8988T (cell line): ENCODE measurements at places on chromosomes 12 and 14.

DNA sequence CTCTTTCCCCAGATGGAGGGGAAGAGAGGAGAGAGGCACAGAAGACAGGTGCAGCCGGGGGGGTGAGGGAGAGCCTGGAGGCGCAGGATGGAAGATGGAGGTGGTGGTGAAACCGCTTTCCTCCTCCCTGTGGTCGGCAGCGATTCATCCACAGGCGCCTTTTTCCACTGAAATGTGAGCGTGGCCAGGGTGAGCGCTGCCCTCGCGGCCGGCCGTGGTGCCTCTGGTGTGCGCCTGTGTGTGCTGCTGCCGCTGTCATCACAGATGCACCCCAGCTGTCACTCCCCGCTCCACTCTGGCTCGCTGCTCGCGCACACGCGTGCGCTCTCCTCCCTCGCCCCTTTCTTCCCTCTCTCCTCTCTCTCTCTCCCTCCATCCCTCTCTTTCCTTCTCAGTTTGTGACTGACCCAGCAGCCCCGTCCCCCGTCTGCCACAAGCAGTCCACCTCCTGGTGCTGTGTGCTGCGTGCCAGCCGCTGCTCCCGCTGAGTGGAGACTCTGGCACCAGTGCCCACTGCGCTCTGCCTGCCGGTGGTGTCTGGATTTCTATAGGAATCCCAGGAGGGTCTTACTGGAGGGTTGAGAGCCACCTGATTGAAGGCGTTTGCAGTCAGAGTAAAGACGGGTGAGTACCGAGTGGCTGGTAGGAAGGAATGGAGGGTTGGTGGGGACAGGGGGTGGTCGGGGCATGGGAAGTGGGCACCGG is at the start of gene LRTM2:
Gene LRTM2, plus strand, starts transcription at position 375 of the 705 bp plus-strand sequence. CDS start 7,584 bp downstream, outside the sequence.
- no peak for DNase-seq

- DNase-seq, result no peak
These were observed 71.5 kb downstream of the VWF start for GRCh38 chr12:6052940-6053329.

- no peak for DNase-seq
These were observed 95.6 kb upstream of the DNM1L start for GRCh38 chr12:32583534-32583933.

- no peak for DNase-seq
These were observed 63.9 kb downstream of the ANKRD9 start for GRCh38 chr14:102445641-102446040.

DNA sequence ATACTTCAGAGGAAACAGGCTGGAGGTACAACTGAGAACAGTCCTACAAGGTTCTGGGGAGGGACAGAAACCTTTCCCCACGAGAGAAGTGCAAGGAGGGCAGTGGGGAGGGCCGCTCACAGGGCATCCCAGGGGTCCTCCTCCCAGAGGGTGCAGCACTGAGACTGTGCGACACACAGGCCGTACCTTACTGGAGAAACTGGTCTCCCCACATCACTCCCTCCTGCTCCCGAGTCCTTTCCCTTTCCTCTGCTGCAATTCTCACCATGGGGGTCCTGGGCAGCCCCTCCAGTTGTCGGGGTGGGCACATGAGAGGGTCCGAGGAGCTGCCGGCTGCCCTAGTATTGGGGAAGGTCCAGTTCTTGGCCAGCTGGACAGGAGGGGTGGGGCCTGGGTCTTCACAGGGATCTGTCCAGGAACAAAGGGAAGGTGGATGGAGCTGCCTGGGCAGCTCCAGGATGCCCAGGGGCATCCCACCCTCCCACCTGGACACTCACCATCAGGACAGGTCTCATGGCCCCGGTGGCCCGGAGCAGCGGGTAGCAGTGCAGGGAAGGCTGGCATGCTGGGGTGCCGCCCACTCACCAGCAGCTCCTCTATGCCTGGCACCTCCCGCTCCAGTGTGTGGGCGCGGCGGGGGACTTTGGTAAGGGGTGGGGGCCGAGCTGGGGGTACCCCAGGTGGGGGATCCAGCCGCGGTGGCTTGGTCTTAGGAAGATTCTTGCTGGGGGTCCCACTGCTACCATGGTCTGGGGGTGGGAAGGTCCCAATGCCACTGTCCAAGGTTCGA is 35.8 kb downstream of the NCKAP5L start:
- no peak for DNase-seq

DNA sequence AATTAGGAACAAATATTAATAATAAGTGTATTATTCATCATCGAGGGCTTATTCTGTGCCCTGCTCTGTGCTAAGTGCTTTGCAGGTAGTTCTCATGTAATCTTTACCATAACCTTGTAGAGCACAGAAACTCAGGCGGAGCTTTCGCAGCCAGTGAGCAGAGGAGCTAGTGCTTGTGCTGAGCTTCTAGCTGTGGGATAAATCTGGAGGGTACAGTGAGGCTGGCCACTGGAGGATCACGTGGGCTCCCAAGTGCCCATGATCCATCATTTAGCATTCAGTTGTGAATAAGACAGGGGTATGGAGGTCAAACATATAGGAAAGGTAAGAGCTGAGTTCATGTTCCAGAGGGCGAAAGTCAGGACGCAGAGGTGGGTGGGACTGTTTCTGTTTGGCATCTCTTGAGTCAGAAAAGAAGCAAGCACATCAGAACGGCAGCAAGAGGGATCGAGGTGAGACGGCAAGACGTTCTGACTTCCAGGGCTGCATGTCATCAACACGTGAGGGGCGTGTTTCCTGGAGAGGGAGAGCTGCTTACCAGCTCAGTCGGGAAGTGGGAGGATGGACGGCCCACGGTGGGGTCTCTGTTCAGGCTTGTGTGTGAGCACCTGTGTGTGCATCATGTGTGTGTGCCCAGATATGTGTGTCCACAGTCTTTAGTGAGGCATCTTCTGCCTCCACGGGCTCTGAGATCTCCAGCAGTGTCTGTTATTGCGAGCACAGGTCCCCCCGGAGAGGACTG is 16.8 kb upstream of the KRT80 start:
- peak; percentile 7 for DNase-seq

DNA sequence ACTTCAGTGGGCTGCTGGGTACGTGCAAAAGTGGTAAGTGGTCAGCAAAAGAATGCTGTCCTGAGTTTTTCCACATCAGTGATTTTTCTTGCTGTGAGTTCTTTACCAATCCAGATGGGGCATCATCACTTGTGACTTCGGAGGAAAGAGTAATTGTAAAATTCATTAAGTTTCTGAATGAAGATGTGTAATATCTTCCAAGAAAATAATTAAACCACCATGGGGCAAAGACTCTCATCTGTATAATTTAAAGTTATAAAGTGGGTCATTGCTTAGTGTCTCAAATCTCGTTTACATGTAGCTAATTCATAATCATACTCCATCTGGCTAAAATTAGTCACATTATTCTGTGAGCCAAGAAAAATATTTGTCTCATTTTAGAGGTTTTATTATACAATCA is 10.8 kb upstream of the MED6 start:
- DNase-seq, result no peak

DNA sequence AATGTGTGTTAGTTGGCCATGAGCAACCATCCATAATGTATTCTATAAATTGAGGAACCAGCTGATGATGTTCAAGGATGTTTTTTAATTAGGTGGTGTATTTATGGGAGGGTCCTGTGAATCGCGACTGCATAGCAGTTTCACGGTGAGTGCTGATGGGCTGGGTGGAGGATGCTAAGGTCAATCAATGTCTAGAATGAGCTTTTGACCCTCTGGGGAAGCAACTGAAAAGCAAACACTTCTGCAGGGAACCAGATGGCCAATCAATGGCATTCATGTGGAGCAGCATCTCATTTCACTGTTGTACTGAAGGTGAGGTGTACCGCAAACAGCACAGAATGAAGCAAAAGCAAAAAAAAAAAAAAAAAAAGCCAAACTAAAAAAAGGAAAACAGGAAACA is 676.1 kb upstream of the TMEM132C start:
- DNase-seq, result no peak

GRCh38 chr12:12717586-12718380 is 615 bp downstream of the CDKN1B start:
- no peak for DNase-seq

DNA sequence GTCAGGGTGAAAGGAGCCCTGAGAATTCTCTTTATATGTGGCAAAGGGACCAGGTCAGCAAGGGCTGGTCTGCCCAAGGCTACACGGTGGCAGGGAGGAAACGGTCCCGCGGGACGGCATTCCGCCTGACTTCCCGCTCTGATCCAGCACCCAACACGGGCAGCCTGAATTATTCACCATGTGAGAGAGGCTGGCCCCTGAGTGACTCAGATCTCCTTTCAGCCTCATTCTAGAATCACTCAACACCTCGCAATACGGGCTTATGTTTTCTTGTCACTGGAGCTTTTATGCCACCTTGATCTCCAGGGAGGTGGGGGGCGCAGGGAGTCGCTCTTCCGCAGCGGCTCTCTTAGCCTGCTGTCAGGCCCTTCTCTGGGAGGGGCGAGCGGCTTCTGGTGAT is 8.5 kb downstream of the LRTM2 start:
- no peak for DNase-seq

- DNase-seq, result no peak
These were observed 740.9 kb downstream of the GALC start for GRCh38 chr14:87252103-87252502.

DNA sequence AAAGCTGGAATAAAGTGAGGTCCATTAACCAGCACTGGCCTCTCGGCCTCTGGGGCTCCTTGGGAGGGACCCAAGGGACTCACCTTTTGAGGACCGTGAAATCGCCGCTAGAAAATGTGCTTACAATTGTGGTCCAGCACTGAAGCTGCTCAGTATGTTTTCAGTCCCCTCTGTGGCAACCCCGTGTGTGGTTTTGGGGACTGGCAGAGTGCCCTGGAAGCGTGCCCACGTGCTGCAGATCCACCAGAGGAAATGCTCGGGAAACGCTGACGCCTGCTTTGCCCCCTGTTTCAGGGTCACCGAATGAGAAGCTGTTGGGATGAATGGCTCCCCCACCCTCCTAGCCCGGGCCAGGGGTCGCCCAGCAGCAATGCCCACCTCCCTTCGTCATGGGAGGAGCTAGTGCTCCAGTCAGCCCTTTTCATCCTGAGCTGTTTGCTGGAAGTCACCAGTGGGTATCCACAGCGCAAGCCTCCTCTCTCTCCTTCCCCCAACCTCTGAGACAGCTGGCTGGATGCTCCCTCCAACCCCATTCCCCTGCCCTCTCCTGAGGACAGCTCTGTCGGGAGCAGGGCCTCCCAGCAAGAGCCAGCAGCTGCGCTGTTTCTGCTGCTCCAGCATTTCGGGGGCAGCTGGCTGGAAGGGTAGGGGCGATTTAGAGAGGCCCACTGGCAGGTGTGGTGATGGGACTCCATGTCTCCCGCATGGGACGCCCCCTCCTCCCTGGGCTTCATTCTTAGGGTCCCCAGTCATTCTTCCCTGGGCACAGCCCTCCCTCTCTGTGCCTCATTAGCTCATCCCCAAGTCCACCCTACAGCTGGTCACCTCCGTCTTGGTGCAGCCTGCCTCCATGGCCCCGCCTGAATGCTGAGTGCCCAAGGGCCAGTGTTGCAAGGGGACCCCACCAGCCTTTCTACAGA is 33.2 kb upstream of the PPP1R13B start:
- DNase-seq, result no peak

DNA sequence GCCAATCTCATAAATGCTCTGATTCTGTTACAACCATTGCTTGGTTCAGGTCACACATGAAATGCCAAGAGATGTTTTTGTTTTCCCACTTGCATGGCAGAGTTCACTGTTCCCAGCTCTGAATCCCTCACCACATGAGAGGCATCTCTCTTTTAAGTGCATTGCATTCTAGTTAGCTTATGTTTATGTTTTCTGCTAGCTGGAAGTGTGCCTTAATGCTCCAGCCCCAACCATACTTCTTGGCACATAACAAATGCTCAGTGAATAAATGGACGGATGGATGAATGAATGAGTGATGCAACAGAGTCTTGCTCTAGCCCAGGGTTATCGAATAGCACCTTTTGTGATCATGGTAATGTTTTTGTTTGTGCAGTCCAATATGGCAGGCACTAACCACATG is 197.3 kb downstream of the PPM1H start:
- no peak for DNase-seq

DNA sequence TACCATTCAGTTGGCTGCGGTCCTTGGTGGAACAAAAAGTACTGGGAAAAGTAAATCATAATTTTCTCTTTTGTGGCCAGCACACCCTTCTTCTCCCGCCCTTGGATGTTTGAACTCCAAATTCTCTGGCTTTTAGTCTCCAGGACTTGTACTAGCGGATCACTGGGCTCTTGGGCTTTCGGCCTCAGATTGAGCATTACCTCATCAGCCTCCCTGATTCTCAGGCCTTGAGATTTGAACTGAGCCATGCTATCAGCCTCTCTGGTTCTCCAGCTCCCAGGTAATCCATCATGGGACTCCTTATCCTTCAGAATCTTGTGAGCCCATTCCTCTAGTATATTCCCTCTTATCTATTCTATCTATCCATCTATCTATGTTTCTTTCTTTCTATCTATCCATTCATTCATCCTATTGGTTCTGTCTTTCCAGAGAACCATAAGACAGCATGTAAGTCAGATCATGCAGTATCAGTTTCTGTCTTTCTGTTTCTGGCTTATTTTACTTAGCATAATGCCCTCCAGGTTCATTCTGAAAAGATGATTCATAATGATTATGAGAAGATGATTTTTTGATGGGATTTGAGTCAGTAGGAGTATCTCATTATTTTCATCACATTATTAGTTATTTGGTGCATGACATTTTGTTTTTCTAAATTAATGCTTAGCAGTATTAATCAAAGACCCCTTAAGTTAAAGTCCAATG is 814.9 kb downstream of the LRFN5 start:
- DNase-seq, result no peak
